ENCODE measurements at places on chromosomes 3 and 15.

DNA sequence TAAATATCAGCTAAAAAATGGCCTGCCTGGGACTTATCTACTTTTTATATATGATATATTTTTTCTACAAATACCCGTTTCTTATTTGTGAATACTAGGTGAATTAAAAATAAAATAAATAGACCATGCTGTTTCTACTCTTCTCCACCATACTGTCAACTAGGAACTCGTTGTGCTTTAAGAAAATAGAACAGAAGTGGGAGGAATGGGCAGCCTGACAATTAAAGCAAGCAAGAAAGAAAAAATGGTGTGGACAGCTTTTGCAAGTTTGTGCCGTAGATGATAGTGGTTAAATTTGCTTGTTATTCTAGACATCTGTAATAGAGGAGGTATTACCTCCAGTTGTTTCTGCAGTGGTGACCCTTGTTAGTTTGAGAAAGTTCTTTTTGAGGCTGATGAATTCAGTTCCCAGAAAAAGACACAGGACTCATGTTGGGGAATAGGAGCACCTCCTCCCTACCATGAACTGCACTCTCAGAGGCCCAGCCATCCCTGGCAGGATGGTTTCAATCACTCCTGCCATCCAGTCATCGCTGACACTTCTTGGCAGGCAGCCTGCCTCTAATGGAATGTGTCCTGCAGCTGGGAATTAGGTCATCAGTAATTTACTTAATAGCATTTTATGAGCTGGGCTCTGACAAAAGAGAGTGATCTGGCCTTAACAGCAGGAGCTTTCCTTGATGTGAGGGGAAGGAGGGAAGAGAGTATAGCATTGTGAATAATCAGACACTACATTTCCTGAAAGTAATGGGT is 105.0 kb upstream of the GAP43 start:
- no peak for DNase-seq

DNA sequence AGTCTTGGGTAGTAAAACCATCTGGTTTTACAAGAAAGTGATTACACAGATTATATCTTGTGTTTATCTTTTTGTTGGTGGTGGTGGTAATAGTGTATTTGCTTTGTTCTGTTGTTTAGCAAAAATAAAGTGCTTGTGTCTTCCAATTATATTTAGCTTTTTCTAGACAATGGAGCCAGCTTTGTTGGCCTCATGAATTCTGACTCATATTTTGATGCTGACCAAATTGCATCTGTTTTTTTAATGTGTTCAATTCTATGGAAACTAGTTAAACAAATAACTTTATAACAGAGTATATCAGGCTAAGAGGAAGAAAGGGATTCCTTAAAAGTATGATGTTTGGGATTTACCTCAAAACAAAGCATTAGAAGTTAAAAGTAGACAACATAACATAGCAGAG is 69.3 kb upstream of the BFSP2 start:
- no peak for DNase-seq

DNA sequence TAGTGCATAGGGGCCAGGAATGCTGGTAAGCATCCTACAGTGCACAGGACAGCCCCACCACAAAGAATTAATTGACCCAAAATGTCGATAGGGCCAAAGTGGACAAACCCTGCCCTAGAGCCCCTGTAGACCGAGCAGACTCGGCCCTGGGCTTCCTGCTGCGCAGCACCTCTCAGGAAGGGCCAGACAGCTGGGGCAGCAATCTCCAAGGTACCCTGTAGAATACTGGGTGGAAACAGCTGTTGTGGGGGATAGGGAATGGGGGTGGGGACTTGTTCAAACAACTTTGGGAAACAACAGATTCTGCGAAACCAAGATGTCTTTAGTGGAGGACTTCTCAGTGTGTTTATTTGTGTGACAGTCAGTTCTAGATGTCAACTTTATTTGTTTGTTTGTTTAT is 67.1 kb downstream of the MRPL46 start:
- no peak for DNase-seq

- DNase-seq, result no peak
These were observed at the start of gene ERC2 for GRCh38 chr3:56468184-56469106. TSS of gene ERC2 (minus strand) at chr3:56468467.

GRCh38 chr3:193350744-193351143 is 27.8 kb downstream of the ATP13A5 start:
- DNase-seq, result no peak

- DNase-seq, result no peak
These were observed 800 bp downstream of the EPHA3 start for GRCh38 chr3:89108291-89108550.

DNA sequence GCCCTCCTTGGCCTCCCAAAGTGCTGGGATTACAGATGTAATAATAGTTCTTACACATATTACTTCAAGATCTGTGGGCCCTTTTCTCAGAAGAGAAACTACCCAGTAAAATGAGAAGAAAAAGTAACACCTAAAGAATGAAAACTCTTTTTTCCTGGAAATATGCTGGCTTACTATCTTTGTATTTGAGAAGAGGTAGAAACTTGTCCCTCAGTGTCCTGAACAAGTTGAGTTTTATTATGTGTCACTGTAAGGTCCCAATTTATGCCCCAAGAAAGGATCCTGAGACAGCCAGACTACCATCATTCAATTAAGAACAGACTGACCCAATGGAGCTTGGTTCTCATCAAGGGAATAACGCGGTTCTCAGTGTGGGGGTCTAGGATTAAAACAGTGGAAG is 93.8 kb downstream of the EFL1 start:
- no peak for DNase-seq

DNA sequence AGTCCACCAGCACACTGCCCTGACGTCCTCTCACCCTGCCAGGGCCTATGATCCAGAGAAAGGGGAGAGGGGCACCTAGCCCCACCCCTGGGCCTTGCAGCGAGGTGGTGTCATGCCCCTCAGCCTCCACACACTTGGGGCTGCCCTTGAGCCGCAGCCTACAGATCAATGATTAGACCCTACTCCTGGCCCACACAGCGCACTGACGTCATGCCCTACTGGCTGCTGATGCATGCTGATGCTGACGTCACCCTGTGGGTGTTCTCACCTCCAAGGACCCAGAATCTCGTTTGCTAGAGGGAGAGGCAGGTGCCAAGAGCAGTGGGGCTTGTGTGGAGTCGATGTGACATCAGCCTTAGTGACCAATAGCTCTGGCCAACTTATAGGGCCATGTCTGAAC is 18.0 kb downstream of the ARL14 start:
- DNase-seq, result no peak

DNA sequence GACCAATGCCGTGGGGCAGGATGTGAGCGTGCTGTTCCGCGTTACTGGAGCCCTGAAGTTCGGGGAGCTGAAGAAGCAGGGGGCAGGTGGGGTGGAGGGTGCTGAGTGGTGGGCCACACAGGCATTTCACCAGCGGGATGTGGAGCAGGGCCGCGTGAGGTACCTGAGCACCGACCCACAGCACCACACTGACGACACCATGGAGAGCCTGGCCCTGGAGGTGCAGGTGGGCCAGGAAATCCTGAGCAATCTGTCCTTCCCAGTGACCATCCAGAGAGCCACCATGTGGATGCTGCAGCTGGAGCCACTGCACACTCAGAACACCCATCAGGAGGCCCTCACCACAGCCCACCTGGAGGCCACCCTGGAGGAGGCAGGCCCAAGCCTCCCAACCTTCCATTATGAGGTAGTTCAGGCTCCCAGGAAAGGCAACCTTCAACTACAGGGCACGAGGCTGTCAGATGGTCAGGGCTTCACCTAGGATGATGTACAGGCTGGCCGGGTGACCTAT is 179.6 kb downstream of the TBC1D2B start:
- no peak for DNase-seq

GRCh38 chr3:169509780-169510692 is 153.5 kb downstream of the MECOM start:
- DNase-seq, result no peak
